ENCODE measurements at places on chromosomes 4 and X.

- no peak for DNase-seq
Observed at GRCh38 chr4:56048383-56048701, 99.6 kb downstream of the CEP135 start.

DNA sequence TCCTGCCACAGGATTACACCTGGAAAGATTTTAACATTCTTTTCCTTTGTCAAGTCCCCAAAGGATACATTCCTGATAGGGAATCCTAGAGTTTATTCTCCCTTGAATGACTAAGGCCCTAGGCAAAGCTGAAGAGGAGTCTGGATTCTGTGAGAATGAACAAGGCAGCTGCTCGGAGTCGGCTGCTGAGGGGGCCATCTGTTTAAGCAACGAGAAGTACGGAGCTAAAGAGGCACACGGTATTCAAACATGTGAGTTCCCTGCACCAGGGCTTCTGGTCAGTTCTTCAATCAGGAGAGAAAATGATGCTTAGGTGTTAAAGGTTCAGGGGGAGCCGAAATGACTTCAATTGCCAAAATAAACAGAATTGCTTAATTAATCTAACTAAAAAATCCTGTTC is 97.6 kb downstream of the MGST2 start:
- DNase-seq = no peak

DNA sequence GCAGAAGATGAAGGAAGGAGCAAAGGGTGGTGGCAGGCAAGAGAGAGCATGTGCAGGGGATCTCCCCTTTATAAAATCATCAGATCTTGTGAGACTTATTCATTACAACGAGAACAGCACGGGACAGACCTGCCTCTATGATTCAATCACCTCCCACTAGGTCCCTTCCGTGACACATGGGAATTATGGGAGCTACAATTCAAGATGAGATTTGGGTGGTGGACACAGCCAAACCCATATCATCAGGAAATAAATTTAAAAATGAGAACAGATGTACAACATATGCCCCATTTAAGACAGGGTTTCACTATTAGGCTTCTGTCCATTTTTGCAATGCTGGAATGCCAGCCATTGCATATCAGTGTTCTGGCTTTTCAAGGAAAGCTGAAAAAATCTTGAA is 346.7 kb upstream of the SLIT2 start:
- no peak for DNase-seq

DNA sequence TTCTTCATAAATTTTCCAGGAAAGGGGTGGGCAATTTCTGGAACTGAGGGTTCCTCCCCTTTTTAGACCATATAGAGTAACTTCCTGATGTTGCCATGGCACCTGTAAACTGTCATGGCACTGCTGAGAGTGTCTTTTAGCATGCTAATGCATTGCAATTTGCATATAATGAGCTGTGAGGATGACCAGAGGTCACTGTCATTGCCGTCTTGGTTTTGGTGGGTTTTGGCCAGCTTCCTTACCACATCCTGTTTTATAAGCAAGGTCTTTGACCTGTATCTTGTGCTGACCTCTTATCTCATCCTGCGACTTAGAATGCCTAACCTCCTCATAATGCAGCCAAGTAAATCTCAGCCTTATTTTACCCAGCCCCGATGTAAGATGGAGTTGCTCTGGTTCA is 577.8 kb downstream of the NLGN4X start:
- DNase-seq = no peak

GRCh38 chr4:66640233-66640990 is 904.9 kb downstream of the CENPC start:
- DNase-seq = no peak

GRCh38 chr4:81564025-81564424 is 92.3 kb upstream of the RASGEF1B start:
- DNase-seq = no peak

DNA sequence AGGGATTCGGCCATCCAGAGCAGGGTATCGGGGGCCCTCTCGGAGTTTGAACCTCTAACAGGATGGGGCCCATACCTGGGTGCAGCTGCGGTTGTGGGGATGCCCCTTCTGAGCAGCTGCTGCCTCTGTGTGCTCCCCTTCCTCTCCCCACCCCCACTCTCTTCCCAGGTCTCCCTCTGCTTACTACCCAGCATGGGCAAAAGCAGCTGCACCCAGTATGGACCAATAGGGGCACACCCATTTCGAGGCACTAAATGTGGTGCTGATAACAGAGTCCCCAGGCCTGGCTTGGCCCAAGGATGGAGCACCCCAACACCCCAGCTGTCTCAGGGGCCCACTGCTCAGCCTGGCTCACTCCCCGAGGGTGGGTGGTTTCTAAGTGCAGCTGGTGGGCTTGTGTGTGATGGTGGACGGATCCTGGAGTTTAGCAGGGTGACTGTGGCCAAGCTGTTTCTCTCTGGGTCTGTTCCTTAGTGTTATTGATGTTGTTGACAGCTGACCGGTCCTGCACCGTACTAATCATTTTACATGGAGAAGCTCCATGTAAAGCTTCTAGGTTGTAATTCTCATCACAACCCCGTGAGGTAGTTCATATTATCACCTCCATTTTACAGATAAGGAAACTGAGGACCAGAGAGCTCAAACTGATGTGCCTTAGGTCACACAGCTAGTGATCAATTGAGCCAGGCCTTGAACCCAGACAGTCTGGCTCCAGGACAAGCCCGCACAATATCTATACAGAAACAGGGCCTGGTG is 13.1 kb upstream of the KIAA0232 start:
- no peak for DNase-seq

- DNase-seq = no peak
Observed at GRCh38 chrX:9788911-9789310, 2.7 kb downstream of the SHROOM2 start.

DNA sequence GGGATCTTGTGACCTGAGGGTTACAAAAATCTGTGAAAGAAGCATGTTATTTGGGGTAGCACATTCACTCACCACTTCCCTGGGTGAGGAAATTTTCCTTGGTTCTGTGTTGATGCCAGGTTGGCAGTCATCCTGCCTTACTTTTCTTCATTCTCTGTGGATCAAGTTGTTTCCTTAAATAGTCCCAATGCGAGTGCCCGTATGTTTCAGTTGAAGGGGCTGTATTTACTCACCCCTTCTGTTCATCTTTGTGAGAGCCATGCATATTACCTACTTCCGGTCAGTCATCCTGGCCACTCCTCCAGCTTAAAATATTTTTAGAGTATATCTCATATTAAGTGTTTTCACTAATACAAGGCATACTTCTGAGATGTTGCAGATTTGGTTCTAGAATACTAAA is 2.6 kb upstream of the UGT2B7 start:
- DNase-seq = no peak

GRCh38 chr4:156251373-156252065 is 297.9 kb upstream of the CTSO start:
- DNase-seq = no peak

DNA sequence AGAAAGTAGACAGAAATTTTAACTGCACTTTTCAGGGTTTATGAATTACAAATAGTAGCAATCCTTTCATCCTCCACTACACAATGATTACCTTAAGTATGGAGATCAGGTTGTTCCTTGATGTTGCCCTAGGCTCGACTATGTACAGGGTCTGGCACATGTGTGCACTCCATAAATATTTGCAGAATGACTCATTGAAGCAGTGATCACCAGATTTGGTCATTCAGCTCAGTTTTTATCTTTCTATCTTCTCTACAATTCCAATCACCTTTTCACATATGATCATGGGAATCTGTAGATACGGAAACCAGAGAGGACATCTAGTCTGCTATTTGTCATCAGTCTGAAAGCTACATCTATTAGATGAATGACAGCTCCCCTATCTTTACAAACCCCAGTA is 171.7 kb upstream of the HCCS start:
- DNase-seq = no peak

GRCh38 chr4:742096-742741 is 36.6 kb downstream of the PCGF3 start:
- DNase-seq = no peak

DNA sequence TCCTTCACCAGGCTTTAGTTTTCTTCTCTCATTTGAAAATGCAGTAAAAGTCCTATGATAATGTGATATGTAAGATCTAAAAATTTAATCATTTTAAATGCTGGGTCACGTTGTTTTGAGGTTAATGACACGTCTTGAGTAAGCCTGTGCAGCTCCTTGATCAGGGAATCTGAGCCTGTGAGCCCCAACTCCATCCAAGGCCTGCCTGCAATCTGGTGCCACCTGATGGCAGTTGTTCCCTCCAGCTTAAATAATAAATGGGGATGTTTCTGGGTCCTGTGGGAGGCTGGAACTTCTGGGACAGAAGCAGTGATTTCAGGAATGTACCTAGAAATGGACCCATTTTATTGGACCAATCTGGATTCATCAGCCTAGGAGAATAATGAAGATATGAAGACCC is 455.4 kb upstream of the ADGRL3 start:
- no peak for DNase-seq

GRCh38 chr4:109441862-109442458 is 8.3 kb downstream of the SEC24B start:
- no peak for DNase-seq

- DNase-seq = no peak
Observed at GRCh38 chr4:98686847-98687246, 28.4 kb upstream of the TSPAN5 start.

DNA sequence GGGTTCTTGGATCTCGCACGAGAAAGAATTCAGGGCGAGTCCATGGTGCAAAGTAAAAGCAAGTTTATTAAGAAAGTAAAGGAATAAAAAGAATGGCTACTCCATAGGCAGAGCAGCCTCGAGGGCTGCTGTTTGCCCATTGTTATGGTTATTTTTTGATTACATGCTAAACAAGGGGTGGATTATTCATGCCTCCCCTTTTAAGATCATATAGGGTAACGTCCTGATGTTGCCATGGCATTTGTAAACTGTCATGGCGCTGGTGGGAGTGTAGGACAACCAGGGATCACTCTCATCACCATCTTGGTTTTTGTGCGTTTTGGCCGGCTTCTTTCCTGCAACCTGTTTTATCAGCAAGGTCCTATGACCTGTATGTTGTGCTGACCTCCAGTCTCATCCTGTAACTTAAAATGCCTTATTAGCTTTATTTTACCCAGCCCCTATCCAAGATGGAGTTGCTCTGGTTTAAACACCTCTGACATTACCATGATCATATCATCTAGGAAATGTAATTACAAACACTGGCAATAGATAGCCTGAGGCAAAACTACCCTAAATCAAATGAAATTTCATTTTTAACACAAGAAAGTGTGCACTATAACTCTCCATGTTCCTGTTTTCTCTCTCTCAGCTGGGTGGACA is 94.3 kb upstream of the ATXN3L start:
- DNase-seq = no peak

GRCh38 chr4:6523251-6523650 is 50.8 kb upstream of the PPP2R2C start:
- DNase-seq = no peak

- DNase-seq = no peak
Observed at GRCh38 chrX:74270393-74270792, 33.6 kb upstream of the ZCCHC13 start.

- DNase-seq = no peak
Observed at GRCh38 chr4:79987401-79987800, 85.6 kb downstream of the ANTXR2 start.

- DNase-seq = no peak
Observed at GRCh38 chr4:185171373-185172071, 28.5 kb downstream of the SLC25A4 start.

DNA sequence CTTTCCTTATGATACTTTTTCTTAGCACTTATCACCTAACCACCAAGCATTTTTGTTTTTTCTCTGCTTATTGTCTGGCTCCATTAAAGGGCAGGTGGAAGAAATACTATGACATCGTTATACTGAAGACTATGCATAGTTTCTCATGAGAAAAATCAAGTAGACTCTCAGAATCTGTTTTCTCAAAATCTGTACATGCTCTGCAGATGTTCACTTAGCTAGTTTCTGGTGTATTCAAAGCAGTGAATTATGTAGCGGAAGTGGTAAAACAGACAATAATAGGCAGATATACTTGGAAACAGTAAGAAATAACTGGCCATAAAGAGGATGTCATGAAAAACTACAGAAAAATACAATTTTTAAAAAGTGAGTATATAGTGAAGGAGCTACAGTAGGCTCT is 146.0 kb downstream of the STIM2 start:
- DNase-seq = no peak

DNA sequence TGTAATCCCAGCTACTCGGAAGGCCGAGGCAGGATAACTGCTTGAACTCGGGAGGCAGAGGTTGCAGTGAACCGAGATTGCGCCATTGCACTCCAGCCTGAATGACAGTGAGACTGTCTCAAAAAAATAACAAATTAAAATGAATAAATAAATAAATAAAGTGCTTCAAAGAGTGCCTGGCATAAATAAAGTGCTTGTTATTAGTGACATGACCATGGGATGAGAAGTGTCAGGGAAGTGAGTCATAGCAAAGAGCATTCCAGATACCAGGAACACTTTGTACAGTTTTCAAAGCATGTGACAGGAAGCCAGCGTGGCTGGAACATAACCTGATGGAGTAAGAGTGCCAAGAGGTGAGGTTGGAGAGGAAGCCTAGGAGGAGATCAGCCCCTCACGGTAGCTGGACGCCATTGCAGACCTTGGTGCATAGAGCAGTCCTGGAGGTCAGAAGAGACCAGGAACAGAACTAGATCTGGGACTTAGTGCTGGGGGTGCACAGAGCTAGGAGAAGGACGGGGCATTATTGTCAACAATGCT is 6.0 kb upstream of the WDR13 start:
- DNase-seq = no peak

- no peak for DNase-seq
Observed at GRCh38 chr4:141028024-141028529, 105.2 kb downstream of the RNF150 start.

DNA sequence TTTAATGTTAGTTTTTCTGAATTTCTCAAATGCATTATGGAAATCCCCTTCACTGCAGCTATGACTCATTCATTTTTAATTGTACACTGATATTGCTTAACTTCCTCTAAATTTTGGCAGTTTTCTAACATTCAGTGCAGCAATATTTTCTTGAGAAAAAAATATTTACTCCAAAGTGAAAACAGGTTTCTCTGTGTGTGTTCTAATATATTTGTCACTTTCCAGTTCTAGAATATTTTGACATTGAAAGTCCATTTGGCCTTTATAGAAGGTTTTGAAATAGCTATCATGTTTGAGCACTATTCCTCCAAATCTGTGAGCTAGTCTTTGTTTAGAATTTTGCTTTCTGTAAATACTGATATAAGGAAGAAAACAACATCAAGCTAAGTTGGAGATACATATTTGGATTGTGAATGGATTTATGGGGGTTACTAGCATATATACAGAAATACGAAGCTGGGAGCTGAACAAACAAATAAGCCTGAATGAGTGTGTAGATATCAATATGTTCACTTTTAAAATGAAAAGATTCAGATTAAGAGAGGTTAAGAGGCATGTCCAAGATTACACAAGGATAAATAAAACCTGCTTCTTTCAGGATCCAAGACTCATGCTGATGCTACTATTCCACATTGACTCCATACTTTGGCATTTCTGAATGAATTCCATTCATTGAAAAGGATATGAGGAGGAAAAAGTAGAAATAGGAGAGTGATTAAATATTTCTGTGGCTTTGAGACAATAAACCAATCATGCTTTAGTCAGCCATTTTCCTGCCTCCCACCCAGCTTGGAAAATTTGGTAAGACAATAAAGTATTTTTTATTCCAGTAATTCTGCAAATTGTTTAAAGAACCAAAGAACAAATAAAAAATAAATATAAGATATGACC is 57.3 kb upstream of the SLIT2 start:
- DNase-seq = no peak

- DNase-seq = no peak
Observed at GRCh38 chr4:37422102-37422501, 177.6 kb downstream of the NWD2 start.

- no peak for DNase-seq
Observed at GRCh38 chr4:38489011-38489861, 174.8 kb upstream of the KLF3 start.

GRCh38 chr4:74108457-74109115 is 9.6 kb upstream of the CXCL2 start:
- no peak for DNase-seq
